ENCODE measurements at places on chromosomes 7 and 10. TPM values are rescaled to one million over a fixed set of nuclear protein-coding genes. Genes with fewer than 3 reads are reported as not detected.

DNA sequence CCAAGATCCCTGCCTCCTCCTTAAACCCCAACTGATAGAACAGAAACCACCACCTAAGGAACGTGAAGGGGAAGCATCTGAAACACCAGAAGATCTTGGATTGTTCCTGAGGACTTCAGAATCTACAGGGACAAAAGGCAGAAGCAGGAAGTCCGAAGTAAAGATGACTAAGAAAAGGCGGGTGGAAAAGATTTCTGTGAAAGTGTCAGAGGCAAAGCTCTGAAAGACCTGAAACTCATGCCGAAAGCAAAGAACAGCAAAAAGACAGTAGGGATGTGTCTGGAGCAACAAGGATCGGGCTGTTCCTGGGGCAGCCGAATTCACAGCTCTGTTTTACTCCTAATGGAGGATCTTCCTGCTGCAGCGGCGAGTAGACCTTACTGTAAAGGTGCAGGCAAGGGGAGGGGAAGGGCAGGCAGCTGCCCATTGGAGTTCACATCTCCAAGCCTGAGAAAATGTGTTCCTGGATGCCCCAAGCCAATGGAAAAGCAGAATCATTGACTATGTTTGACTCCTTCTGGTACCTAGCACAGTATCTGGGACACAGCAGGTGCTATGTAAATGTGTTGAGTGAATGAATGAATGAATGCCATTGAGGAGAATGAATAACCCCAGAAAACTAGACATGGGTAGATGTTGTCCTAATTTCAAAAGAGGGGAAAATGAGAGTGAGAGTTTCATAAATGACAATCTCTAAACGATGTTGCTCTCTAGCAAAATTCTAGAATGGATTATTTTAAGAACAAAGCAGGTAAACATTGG is 40.4 kb downstream of the PDIA4 start:
- peaks cover 44% of the 10 kb centered on the region for H3K4me1 ChIP-seq
- H3K4me3 ChIP-seq: peak overlapping the region; percentile 90
- H3K27ac ChIP-seq: peak overlapping the region; percentile 95

PDK4 gene
- not detected for total RNA-seq

- H3K27ac ChIP-seq: no peak overlapping the region
- no peaks in the 10 kb centered on the region for H3K27me3 ChIP-seq
- DNase-seq: no peak
- H3K36me3 ChIP-seq: no peaks in the 10 kb centered on the region
- no peak overlapping the region for H3K4me3 ChIP-seq
- H3K4me1 ChIP-seq: no peaks in the 10 kb centered on the region
Observed at GRCh38 chr7:95630702-95631458, 34.6 kb upstream of the PDK4 start.

GRCh38 chr7:74134117-74134620 is 40.0 kb upstream of the EIF4H start:
- no peak overlapping the region for H3K4me3 ChIP-seq
- peaks cover 2% of the 10 kb centered on the region for H3K4me1 ChIP-seq
- no peaks in the 10 kb centered on the region for H3K27me3 ChIP-seq
- no peak overlapping the region for H3K27ac ChIP-seq
- H3K36me3 ChIP-seq: no peaks in the 10 kb centered on the region

DNA sequence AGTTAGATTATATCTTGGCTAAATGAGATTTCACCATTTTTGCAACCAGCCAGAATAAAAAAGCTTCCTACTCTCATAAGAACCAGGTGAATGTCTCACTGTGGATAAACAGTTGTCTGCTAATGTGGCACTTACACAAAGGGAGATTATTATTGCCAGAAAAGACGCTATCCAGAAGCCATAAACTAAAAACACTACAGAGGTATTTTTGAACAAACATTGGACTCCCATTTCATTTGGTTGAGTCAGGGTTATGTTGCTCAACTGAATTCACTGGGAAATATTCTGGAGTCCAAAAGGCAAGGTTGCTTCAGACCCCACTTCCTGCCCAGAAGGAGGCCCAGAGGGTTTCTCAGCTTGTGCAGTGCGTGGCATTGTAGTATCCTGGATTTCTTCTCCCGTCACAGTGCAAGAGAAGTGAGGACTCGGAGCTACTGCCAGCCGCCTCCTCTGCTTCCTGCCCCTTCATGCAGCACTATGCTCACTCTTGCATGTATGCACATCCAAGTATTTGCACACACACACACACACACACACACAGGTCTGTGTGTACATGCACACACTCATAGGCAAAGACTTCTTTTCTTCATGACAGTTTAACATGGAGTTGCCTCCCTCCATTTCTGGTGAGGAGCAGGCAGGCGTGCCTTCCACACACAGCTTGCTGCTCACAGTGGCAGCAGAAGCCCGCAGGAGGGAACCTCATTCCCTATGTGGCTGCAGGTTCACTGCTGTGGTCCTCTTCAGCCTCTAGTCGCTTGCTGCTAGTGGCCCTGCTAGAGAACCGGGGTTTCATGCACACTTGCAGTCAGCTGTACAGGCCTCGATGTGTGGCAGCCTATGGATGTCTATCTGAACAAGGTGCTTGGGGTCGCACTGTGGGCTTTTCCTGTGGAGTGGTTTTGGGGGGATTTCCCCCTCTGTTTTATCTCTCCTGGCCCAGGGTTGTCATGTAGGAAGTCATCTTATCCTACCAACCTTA is 10.1 kb downstream of the DENND10 start:
- no peaks in the 10 kb centered on the region for H3K27me3 ChIP-seq
- peaks cover 29% of the 10 kb centered on the region for H3K36me3 ChIP-seq
- H3K4me3 ChIP-seq: no peak overlapping the region
- peak overlapping the region; percentile 38 for H3K27ac ChIP-seq

NKX6-2 gene
- total RNA-seq: not detected

CYP3A5 gene
- total RNA-seq: not detected

DNA sequence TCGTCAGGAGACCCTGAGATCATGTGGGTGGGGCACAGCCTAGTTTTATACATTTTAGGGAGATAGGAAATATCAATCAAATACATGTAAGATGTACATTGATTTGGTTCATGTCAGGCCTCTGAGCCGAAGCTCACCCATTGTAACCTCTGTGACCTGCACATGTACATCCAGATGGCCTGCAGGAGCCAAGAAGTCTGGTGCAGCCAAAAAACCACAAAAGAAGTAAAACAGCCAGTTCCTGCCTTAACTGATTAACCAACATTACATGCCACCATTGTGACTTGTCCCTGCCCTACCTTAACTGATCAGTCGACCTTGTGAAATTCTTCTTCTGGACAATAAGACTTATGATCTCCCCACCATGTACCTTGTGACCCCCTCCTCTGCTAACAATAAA is 16.0 kb upstream of the LRRC61 start:
- no peak for DNase-seq
- no peaks in the 10 kb centered on the region for H3K27me3 ChIP-seq
- no peak overlapping the region for H3K4me3 ChIP-seq
- no peaks in the 10 kb centered on the region for H3K36me3 ChIP-seq
- H3K4me1 ChIP-seq: peaks cover 7% of the 10 kb centered on the region

GRCh38 chr7:116436305-116436826 is 63.2 kb upstream of the CAV2 start:
- H3K36me3 ChIP-seq: no peaks in the 10 kb centered on the region
- DNase-seq: no peak
- H3K4me3 ChIP-seq: no peak overlapping the region
- H3K4me1 ChIP-seq: no peaks in the 10 kb centered on the region
- no peak overlapping the region for H3K27ac ChIP-seq
- H3K27me3 ChIP-seq: peaks cover 12% of the 10 kb centered on the region

ZFYVE27 gene
- 20.1 TPM for total RNA-seq

CUX1 gene
- 20.2 TPM for total RNA-seq

DNA sequence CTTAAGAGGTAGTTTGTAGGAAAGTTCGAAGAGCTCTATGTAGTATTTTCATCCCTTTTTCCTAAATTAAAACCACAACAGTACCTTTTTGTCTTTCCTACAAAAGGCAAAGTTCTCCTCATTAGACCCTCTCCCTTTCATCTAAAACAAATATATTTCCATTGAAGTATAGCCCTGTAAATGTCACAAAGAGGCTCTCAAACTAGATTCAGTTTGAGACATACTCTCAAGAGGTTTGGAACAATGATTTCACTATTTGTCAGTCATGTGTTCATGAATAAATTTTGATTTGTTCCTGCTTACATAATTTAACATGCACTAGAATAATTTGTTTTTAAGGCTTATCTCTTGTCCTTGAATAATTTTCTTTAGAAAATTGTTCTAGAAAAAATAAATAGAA is 12.2 kb downstream of the TAS2R16 start:
- H3K36me3 ChIP-seq: no peaks in the 10 kb centered on the region
- no peaks in the 10 kb centered on the region for H3K27me3 ChIP-seq
- no peak for DNase-seq
- H3K27ac ChIP-seq: no peak overlapping the region
- no peaks in the 10 kb centered on the region for H3K4me1 ChIP-seq
- H3K4me3 ChIP-seq: no peak overlapping the region

TAS2R5 gene
- 0.83 TPM for total RNA-seq

DNA sequence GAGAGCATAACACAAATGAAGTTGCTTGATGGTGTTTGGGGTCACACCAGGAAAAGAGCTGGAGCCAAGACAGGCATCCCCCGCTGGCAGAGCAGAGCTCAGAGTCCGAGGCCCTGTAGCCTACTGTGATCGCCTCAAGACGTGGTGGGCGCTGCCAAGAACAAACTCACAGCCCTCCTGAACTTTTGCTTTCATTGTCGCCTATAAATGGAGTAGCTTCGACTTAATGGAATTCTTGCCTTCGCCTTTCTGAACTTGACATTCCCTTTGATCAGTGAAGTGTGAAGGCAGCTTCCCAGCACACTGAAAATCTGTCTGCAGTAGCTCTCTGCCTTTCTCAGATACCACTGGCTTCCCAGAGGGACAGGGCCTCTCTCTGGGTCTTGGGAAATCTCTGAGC is 21.3 kb downstream of the CPXM2 start:
- H3K27ac ChIP-seq: no peak overlapping the region
- no peak overlapping the region for H3K4me3 ChIP-seq
- no peaks in the 10 kb centered on the region for H3K4me1 ChIP-seq
- H3K27me3 ChIP-seq: peaks cover 7% of the 10 kb centered on the region
- no peaks in the 10 kb centered on the region for H3K36me3 ChIP-seq
